GM03348 (cell line): ENCODE measurements at places on chromosomes 3 and 15.

- DNase-seq = peak; percentile 40
These were observed 65.6 kb upstream of the SLC6A1 start for GRCh38 chr3:10926811-10927521.

GRCh38 chr3:32857921-32858320 lies 40.1 kb downstream of the TRIM71 start:
- DNase-seq = no peak

GRCh38 chr3:118977671-118978392 lies 56.8 kb downstream of the IGSF11 start:
- no peak for DNase-seq

DNA sequence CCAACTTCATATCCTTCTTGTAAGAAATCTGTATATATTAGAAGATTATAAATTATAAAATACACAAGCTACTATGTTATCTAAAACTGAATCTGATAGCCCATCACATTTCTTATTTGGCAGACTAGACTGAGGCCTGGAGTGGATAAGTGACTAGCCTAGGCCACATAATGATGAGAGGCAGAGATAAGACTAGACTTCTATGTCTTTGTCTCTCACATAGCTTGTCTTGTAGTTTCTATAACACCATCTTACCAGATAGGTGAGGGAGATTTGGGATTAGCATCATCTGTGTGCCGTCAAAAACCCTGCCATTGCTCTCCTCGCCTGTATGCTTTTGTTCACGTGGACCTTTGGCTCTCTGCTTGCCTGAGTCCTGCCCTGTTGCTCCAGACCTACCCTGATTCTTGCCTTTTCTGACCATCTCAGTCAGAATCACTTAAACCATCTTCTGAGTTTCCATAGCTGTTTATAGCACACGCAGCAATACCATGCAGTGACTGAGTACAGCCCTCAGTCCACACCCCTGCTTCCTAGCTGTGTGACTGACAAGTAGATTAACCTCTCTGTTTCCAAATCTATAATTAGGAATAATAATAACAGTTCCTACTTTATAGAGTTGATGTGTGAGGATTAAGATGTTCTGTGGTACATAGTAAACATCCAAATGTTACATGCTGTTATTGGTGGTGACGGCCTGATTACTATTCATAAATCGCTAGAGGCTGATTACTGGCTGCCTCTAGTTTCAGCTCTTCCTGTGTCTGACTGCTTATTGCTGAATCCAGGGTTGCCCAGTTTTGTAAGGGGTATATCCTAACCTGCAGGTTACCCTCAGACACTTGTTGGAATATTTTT lies 49.7 kb downstream of the PDE8A start:
- DNase-seq = no peak

DNA sequence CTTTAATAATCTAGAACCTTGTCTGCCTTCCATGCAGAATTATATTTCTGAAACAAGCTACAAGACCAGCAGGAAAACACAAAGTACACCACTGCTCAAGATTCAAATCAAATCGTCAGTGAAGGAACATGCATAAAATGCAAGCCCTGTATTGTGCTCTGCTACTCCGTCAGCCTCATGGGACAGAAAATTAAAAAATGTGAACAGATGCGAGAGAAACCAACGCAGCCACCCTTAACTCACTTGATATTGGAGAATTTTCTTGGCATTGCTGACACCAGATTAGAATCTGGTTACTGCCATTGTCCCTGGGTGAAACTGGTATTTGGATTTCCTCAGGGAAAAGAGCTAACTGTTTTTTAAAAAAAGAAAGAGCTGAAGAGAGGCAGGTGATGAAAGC lies 23.6 kb downstream of the ANXA2 start:
- no peak for DNase-seq

- DNase-seq = no peak
These were observed 129.3 kb downstream of the SSR3 start for GRCh38 chr3:156425651-156426050.
